ENCODE measurements at places on chromosomes 12 and 14.

DNA sequence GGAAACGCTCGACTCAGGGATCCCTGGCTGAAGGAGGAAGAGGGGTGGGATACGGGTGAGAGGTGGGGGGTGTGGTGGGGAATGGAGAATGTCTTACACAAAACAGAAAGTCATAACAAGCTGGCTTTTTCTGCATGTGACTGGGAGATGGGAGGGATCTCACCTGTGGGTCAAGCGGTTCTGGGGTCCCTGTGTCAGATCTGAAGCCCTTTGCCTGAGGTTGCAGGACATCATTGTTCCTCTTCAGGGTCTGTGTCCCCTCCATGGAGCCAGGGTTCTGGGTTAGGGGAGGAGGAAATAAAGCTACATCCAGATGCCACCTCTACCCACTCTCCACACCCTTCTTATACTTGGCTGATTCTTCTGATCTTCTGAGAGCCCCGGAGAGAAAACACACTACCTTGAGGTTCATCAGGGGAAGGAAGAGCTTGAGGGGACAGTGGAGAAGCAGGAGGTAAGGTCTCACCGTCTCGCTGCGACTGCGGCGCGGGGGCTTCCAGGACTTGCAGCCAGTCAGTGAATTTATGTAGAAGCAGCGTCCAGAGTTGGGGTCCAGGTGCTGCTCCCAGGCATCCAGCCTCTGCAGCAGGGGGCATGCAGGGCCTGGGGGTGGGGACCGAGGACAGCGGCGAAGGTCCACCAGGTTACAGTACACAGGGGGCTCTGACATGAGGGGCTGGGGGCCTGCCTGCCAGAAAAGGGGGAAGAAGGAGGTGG, 2.5 kb downstream of the ARHGAP9 start:
- no peak for DNase-seq

DNA sequence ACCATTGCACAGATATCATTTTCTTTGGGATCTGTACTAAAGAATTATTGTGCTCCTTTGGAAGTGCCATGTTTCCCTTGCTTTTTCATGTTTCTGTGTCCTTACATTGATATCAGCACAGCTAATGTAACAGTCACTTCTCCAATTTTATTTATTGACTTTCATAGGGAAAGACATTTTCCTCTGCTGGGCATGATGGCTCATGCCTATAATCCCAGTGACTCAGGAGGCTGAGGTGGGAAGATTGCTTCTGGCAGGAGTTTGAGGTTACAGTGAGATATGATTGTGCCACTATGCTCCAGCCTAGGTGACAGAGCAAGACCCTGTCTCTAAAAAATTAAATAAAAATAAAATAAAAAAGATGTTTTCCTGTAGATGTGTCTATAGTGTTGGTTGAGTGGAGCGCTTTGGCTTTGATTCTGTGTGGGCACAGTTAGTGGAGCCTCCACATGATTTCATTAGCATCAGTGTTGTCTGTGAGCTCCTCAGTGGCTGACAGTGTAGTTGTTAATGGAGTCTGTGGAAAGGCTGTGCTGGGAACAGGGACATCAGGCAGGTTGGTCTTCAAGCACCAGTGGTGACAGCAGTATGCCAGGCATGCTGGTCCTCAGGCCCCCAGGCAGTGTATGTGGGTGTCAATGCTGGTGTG, 7.4 kb downstream of the OAS2 start:
- no peak for DNase-seq

DNA sequence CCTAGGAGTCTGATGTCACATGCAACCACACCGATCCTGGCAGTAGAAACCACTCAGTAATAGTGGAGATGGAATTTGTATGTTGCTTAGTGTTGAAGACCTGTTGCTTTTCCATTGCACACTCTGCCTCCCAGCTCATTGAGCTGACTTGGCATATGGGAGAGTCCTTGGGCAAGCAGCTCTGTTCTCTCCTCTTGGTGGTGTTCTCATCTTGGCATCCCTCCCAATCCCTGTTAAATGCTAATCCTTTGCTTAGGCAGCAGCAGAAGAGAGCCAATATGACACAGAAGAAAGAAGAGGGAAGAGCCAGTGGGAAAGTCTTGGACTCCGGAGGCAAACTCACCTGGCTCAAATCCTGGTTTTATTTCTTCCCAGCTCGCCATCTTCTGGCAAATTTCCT, 178.0 kb upstream of the CAND1 start:
- DNase-seq: no peak

DNA sequence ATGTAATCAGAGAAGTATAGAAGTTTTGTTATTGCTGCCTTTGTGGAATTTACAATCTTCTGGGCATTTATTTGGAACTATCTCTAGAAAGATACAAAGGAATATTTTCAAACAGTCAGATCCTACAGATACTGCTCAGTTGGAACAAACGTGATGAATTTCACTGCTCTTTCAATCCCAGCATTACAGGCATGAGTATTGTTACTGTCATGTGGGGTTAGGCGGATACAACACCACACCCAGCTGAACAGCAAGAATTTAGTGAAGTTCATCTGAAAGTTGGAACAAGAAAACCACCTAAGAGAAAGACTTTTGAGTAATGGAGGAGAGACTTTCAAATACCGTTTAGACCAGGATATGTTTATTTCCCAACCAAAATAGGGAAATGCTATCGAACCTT, 123.3 kb upstream of the PLXNC1 start:
- no peak for DNase-seq

DNA sequence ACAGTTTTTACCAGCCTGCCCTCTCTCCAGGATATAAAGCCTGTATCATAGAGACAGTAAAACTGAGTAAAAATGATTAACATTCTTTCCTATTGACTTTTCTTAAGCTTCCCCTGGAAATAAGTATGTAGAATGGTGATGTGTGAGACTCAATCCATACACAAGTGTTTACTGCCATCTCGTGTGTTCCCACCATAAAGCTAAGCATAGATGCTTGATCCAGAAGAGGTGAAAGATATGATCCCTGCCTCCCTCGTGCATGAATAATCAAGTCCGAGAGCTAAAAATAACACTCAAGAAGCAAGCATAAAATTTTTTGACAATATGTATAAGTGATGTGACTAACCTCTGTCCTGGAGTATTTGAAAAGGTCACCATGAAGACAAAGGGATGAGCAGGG, 16.9 kb upstream of the GSG1 start:
- no peak for DNase-seq

DNA sequence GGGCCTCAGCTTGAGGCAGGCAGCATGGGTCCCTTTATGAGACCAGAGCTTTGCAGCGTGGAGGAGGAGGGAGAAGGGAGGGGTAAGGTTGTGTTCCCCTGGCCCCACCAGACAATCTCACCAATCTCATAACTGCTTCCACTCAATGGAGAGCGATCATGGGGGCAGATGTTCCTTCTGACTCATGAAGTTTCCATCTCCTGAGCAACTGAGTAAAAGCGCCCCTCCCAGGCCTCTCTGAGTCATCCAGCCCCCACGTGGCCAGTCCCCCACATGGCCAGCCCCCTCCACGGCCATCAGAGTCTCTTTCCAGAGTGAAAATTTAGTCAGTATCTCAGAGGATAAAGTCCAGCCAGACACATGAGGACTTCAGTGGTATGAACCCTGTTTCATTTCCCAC, 39.2 kb upstream of the PLXNC1 start:
- DNase-seq: peak; percentile 51
